ENCODE measurements at places on chromosomes 13 and 19. TPM values are rescaled to one million over a fixed set of nuclear protein-coding genes. Genes with fewer than 3 reads are reported as not detected.

SBK2 gene
- not detected for total RNA-seq

KLK15 gene
- not detected for total RNA-seq

- DNase-seq, result no peak
Observed at GRCh38 chr13:20461860-20462532, 63.7 kb downstream of the CRYL1 start.

- DNase-seq, result no peak
Observed at GRCh38 chr13:41496420-41497234, 39.3 kb downstream of the RGCC start.

- no peak for DNase-seq
Observed at GRCh38 chr19:6677883-6678689, 8.1 kb upstream of the TNFSF14 start.

GRCh38 chr13:71577127-71577526, 289.9 kb downstream of the DACH1 start:
- no peak for DNase-seq

All from Peyer's patch (tissue), 4 donors.